ENCODE measurements at places on chromosomes 16 and 17.

- no peak for DNase-seq
These were observed 16.8 kb downstream of the POLR3E start for GRCh38 chr16:22313876-22314470.

DNA sequence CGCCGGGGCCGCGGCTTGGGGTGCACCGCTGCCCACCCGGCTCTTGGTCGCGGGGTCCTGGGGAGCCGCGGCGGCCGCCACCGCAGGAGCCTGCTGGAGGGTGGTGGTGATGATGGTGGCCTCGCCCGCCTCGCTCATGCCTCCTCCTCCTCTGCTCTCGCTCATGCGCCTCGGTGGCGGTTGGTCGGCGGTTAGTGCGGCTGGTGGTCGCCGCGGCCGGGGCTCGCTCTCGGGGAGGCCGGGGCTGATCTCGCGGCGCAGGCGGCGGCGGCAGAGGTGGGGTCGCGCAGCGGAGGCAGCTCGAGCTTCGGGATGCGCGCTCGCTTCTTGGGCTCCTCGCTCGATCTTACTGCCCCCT, 41.6 kb downstream of the AHSP start:
- peak; percentile 30 for DNase-seq

DNA sequence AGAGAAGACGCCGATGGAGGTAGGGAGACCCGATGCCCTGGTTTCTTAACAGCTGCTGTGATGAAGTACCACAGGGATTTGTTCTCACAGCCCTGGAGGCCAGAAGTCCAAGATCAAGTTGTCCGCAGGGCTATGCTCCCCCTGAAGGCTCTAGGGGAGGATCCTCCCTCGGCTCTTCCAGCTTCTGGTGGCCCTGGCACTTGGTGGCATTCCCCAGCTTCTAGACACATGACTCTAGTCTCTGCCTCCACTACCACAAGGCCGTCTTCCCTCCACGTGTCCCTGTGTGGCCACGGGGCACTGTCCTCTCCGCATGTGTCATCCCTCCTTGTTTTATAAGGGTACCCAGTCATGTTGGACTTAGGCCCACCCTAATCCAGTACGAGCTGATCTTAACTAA, 375.2 kb downstream of the SLC39A11 start:
- DNase-seq: no peak

GRCh38 chr17:47243737-47244598, 9.7 kb upstream of the ITGB3 start:
- no peak for DNase-seq

GRCh38 chr17:76264425-76264754, 758 bp upstream of the UBALD2 start:
- no peak for DNase-seq

DNA sequence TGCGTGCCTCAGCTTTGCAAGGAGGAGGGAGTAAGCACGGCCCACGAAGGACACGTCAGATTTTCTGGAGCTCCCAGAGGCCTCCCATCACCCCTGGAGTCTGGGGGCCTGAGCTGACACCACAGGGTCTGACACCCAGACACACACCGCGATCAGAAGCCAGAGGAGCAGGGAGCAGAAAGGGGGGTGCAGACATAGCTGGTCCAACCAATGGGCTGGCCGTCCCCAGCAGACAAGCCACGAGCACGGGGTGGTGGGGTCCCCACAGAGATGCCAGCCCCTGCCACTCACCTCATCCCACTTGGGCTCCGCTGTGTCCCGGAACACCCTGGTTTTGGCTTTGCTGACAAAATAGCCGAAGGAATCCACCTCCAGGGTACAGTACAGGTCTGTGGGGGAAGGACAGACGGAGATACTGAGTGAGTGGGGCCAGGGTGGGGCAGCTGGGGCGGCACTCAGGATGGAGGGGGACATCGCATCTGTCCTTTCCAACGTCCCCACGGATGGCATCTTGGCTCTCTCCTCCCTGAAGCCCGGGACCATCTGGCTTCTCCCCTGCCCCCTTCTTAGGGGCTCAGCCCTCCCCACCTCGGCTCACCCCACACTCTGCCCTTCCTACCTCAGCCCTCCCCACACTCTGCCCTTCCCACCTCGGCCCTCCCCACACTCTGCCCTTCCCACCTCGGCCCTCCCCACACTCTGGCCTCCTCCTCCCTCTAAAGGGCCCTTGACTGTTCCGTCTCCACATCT, 53.5 kb downstream of the TIMM22 start:
- no peak for DNase-seq
